ENCODE measurements at places on chromosomes 1 and 21.

GRCh38 chr1:216184126-216184680, 239.0 kb downstream of the USH2A start:
- no peak for DNase-seq

GRCh38 chr1:162536511-162536910, 25.0 kb upstream of the UAP1 start:
- DNase-seq, result no peak

- DNase-seq, result no peak
These were observed 28.2 kb upstream of the FAM131C start for GRCh38 chr1:16101623-16102022.

- DNase-seq, result no peak
These were observed 4.7 kb downstream of the CFAP45 start for GRCh38 chr1:159895286-159895685.

DNA sequence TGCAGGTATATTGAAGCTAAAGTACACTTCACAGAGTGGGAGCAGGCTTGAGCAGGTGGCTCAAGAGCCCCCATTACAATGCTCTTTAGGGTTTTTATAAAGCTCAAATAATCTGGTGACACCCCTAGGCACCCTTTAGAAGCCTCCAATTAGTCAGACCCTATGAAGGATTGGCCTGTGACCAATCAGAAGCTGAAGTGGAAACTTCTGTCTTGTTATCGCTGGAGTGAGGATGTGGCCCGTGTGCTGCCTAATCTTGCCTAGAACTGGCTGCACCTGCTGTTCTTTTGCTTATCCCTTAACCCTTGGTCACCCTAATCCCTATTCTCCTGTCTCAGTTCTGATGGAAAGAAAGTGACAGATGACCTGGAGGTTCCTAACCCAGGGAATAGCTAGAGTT, 70.8 kb upstream of the ABCG1 start:
- no peak for DNase-seq

GRCh38 chr1:197911857-197912696, 5.1 kb upstream of the LHX9 start:
- no peak for DNase-seq

DNA sequence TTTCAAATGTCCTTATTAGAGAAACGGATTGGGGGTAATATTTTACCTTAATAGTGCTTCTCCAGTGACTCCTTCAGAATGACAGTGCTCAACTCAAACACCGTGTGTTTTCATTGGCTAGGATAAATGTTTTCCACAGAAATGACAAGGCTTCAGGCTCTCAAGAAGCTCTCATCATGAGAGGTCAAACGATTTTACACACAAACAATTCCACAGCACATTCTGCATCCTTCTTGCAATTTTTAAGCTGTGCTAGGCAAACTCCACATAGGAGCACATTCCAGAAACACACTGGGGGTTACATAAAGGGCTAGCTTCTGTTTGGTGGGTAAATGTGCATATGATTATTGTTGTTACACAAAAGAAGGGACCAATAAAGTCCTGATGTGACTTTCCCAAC, 75.5 kb upstream of the IPO9 start:
- DNase-seq, result no peak

GRCh38 chr1:59564192-59564891, 250.4 kb upstream of the HOOK1 start:
- DNase-seq, result no peak

- DNase-seq, result peak; percentile 86
These were observed 13.9 kb upstream of the DDI2 start for GRCh38 chr1:15603050-15603965.

DNA sequence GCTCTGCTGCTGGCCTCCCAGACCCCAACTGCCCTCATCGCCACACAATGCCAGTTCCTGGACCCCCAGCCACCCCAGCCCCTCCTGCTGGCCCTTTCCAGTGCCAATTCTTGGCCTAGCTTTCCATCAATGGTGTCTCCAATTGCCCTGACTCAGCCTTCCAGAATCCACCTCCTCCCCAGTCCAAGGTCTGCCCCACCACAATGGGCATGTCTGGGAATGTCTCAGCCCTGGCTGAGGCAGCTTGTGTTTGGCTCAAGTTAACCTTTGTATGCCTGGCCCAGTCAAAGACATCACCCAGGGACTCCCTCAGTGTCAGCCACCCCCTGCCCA, 16.4 kb downstream of the ALDH4A1 start:
- DNase-seq, result no peak

- DNase-seq, result no peak
These were observed 97.5 kb downstream of the PDE9A start for GRCh38 chr21:42750737-42751530.

DNA sequence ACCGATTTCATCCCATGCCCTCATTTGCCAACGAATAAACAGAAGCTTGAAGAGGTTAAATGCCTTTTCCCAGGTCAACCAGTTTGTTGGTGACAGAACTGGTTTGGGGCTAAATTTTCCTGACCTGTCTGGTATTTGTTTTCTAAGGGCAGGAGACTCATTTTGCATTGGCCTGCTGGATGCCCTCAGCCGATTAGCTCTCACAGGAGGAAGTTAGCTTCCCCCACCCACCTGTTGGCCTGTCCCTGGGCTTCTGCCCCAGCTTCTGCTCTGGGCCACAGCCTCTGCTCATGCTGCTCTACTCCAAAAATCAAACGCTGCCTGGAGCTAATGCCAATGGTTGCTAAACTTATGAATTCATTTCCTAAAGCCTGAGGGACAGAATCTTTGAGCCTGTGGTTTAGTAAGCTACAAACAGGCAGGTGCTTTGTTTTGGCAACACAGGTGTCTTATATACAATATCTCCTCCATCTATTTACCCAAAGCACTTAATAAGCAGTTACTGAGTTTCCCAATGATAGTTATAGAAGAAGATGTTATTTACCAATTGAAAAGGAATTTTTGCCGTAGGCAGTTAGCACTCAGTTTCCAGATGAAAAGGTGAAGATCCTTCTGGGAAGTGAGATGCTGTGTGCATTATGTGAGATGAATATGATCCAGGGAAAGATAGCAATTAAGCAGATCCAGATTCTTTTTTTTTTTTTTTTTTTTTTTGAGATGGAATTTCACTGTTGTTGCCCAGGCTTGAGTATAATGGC, 82.3 kb downstream of the TM2D1 start:
- DNase-seq, result no peak

GRCh38 chr1:96338622-96339021, 383.0 kb upstream of the PTBP2 start:
- no peak for DNase-seq

- no peak for DNase-seq
These were observed 119.1 kb downstream of the RRAGC start for GRCh38 chr1:38740487-38740886.

DNA sequence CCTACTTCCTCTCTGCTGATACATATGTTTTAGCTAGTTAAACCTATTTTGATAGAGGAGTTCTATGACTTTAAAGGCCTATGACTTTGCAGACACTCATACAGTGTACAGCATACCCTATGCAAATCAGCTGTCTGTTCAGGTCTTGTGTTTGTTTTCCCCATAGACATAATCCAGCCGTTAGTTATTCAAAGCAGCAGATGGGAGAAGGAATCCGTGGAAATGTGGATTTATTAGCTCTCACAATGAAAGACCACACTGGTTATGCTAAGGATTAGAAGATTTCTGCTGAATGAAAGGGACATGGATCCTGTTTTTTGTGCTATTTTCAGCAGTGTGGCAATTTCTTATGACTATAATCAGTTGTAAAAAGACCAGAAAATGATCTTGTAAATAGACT, 59.8 kb downstream of the MAST2 start:
- DNase-seq, result no peak

DNA sequence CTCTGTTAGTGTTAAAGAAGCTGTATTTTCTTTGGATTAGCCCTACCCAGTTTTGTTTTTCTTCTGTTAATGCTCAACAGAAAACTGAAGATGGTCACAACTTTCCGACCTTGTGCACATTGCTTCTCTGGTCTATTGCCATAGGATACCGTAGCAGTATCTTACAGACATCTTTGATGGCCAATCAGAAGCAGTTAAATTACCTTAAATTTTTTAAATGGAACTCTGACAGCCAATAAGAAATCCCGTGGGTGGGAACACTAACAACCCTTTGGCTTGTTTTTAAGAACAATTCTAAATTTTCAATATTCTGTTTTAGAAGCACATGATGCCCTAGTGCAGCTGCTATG, 17.2 kb downstream of the NFYC start:
- no peak for DNase-seq

GRCh38 chr21:45264912-45265515, 22.7 kb downstream of the POFUT2 start:
- DNase-seq, result no peak

DNA sequence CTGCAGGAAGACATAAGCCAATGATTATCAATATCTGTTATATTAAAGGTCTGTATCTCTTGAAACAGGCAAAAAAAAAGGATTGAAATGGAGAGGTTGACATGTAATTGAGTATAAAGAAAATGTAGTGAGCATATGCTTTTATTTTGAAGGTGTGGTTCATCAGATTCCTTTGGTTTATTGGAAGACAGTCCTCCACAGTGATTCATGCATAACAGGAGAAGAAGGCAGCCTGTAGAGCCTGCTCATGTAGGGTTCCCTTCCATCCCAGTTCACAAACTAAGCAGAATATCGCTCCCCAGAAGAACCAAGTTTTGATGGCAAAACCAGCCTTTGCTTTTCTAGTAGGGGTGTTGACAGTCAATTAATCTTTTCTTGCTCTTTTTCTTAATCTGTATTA, 1016.8 kb upstream of the ADGRL4 start:
- no peak for DNase-seq

GRCh38 chr1:232111611-232112010, 485.0 kb downstream of the DISC1 start:
- DNase-seq, result no peak

- no peak for DNase-seq
These were observed 15.4 kb upstream of the GUCA2B start for GRCh38 chr1:42137766-42138165.

- no peak for DNase-seq
These were observed 73.9 kb downstream of the MORN1 start for GRCh38 chr1:2317230-2318065.

DNA sequence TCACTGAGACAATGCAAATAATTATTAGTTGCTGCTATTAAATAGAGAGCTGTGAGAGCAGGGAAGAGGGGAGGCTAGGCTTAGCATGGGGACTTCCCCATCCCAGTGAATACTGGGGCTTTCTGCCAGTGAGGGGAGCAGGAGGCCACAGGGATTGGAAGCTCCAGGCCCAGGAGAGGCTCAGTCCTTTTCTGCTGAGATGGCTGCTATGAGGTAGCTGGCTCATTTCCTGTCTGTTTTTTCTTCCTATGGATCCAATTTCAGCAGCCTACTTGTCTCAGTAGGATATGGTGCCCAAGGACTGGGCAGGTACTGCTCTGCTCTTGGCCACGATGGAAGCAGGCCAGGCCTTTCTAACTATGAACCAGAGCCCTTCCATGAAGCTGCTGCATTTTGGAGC, 10.0 kb downstream of the STMN1 start:
- no peak for DNase-seq

All from Panc1 (cell line).